ENCODE measurements at places on chromosomes 12 and 14. TPM values are rescaled to one million over a fixed set of nuclear protein-coding genes. Genes with fewer than 3 reads are reported as not detected.

Gene FAM181A
- not detected for total RNA-seq

Gene SCNN1A
- total RNA-seq = 1.6 TPM

Gene PMCH
- 0.22 TPM for total RNA-seq

Gene ALG10
- total RNA-seq = 9.8 TPM

Gene TSPAN19
- not detected for total RNA-seq

Gene BICDL1
- total RNA-seq = not detected

Gene CFAP54
- total RNA-seq = 4.0 TPM

Gene SRRM4
- total RNA-seq = not detected

Gene PGF
- total RNA-seq = 30.1 TPM

Gene ZNF384
- 26.8 TPM for total RNA-seq

Gene NGB
- total RNA-seq = not detected

Gene CLEC12A
- total RNA-seq = not detected

Gene SIX1
- 95.4 TPM for total RNA-seq

Gene MLH3
- 34.9 TPM for total RNA-seq

Gene INHBE
- total RNA-seq = not detected

Gene CLBA1
- total RNA-seq = 9.8 TPM

Gene RERGL
- total RNA-seq = not detected

Gene SYT1
- total RNA-seq = 1.5 TPM

Gene ADAMTS20
- not detected for total RNA-seq

Gene BATF
- total RNA-seq = 0.65 TPM

Data from articular chondrocyte of knee joint (primary cell).